ENCODE measurements at places on chromosomes 1 and 21.

DNA sequence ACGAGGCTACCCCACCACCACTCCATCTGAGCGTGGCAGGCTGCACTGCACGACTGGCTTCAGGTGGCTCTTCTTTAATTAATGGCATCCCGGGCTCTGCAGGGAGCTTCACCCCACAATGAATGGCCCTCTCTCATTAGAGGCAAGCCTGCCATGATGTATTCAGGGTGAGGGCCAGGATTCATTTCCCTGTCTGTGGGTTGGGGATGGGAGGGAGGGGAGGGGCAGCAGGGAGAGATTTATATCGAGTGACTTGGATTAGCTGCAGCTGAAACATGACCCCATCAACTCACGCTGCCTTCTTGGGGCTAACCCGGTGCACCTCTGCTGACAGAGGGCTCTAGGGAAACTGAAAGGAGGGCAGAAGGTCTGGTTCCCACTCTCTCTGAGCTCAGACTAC is 54.2 kb downstream of the ERI3 start:
- DNase-seq, result peak; percentile 70

- peak; percentile 82 for DNase-seq
These were observed at the start of gene RIMKLA for GRCh38 chr1:42380586-42381279. Gene RIMKLA, plus strand, starts transcription at chr1:42380792. Its CDS starts 143 bp downstream, at chr1:42380935.

DNA sequence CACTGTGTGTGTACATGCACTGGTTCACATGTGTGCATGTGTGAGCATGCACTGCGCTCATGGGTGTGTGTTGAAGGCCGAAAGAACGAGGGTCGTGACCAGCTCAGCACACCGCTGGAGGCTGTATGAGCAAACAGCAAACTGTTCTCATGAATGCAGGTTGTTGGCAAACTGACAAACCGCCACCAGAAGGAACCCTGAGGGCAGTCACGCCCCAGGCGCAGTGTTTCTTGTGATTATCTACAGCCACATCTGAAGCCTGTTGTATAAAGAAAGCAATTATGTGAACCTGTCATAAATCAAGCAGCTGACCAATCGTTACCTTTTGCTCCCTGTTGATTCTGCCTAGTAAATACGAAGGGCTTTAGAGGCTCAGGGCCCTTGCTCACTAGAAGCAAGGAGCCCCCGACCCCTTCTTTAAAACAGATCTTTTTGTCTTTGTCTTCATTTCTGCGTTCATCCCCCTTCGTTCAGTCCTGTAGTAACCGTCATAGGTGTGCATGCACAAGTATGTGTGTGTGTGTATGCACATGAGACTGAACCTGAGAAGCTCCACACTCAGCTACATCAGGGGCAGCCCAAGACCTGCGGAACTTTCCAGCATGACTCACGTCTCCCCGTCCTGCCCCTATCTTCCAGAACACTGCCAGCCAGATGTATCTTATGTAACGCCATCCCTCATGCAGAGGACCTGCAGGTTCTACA is 16.8 kb upstream of the RIPK4 start:
- DNase-seq, result peak; percentile 44

DNA sequence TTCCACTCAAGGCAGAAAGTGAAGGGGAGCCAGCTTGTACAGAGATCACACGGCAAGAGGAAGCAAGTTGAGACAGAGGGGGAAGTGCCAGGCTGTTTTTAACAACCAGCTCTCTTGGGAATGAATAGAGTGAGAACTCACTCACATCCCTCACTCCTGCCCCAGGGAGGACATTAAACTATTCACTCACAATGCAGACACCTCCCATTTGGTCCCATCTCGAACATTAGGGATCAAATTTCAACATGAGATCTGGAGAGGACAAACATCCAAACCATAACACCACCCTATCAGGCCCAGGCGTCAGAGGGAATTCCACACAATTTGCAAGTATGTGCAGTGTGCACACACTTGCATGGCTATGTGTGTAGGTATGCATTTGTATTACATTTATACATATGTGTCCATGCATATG is 62.7 kb downstream of the DMAP1 start:
- DNase-seq, result no peak

- DNase-seq, result no peak
These were observed 9.5 kb downstream of the RRP15 start for GRCh38 chr1:218294546-218294945.

DNA sequence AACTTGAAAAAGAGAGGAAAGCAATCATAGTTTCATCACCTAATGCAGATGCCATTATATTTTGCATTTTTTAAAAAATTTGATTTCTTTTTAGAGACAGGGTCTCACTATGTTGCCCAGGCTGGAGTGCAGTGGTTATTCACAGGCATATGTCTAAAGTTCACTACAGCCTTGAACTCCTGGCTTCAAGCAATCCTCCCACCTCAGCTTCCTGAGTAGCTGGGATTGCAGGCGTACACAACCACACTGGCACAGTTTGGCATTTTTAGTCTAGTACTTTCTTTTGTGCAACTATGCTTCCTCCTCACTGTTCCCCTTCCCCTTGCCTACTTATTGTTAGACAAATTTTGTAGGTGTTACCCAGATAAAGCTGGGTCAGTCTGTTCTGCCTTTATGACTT is 18.0 kb downstream of the RHOU start:
- no peak for DNase-seq

GRCh38 chr1:27193194-27193593 is 38.3 kb upstream of the SLC9A1 start:
- DNase-seq, result no peak

- peak; percentile 72 for DNase-seq
These were observed 30.6 kb upstream of the CTPS1 start for GRCh38 chr1:40948741-40949443.

- peak; percentile 60 for DNase-seq
These were observed 16.9 kb downstream of the SLC2A1 start for GRCh38 chr1:42941640-42942330.

- peak; percentile 44 for DNase-seq
These were observed 893.5 kb downstream of the LTN1 start for GRCh38 chr21:28099001-28099705.

GRCh38 chr1:12031039-12031980 is 12.0 kb downstream of the MIIP start:
- DNase-seq, result no peak

DNA sequence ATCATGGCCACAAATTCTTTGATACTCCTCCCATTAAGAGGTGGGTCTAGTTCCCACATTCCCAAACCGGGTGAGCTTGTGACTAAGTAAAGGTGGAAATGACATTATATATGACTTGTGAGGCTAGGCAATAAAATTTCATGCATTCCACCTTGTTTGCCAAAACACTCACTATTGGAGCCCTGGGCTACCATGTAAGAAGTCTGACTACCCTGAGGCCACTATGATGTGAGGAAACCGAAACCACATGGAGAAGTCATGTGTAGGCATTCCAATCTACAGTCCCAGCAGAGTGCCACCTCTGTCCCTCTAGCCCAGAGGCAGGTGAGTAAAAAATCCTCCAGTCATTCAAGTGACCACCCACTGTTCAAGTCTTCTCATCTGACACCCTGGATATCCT is 17.9 kb upstream of the SMG7 start:
- DNase-seq, result no peak

DNA sequence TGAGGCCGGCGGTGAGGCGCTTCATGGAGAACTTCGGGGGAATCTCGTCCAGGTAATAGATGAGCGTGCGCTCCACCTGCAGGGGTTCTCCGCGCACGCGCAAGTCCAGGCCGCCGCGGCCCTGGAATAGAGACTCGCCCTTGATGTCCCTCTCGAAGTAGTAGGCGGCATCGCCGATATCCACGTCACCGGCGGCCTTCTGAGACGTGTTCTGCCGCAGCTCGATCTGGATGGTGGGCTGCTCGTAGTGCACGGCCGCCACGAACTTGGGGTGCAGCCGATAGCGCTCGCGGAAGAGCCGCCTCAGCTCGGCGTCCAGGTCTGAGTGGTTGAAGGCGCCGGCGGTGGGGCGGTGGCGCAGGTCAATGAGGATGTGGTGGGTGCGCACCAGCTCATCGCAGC is 726 bp downstream of the TACSTD2 start:
- no peak for DNase-seq

GRCh38 chr1:29749024-29749945 is 513.0 kb downstream of the PTPRU start:
- no peak for DNase-seq

GRCh38 chr1:117544509-117545109 is 61.2 kb upstream of the TENT5C start:
- no peak for DNase-seq

DNA sequence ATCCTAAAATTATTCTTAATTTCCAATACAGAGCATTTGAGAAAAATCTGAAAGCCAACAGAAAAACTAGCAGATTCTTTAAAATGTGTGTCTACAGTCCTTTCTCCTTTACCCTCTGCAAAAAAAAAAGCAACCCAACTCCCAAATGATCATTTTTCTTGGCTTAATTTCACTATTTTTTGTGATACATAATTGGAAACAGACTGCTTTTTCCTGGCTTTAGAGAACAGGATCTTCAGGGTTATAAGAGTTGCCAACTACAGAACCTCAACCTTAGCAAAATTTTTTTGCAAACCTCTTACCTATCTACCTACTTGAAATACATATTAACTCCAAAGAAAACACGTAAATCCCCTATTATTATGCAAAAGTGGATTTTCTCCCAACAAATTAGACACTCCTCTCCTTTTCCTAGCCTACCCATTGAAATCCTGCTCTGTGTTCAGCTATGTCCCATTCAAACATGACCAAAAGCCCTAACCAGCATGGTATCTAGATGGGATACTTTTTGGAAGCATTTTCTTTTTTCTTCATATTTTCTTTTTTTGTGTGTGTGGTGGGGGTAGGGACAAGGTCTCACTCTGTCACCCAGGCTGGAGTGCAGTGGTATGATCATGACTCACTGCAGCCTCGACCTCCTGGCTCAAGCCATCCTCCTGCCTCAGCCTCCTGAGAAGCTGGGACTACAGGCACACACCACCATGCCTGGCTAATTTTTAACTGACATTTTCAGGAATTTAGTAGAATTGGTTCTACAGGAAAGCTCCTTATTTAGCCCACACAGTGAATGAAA is 9.0 kb downstream of the TGFBR3 start:
- DNase-seq, result peak; percentile 33

GRCh38 chr1:150362721-150363425 is 1.1 kb upstream of the RPRD2 start:
- peak; percentile 4 for DNase-seq

DNA sequence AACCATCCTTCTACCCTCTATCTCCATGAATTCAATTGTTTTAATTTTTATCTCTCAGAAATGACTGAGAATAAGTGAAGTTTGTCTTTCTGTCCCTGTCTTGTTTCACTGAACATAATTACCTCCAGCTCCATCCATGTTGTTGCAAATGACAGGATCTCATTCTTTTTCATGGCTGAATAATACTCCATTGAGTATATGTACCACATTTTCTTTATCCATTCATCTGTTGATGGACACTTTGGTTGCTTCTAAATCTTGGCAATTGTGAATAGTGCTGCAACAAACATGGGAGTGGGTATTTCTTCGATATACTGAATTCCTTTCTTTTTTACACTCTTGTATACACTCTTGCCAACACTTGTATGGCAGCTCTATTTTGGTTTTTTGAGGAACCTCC is 72.8 kb upstream of the COX20 start:
- no peak for DNase-seq

- no peak for DNase-seq
These were observed 39.9 kb downstream of the ZBTB17 start for GRCh38 chr1:15936025-15936424.

DNA sequence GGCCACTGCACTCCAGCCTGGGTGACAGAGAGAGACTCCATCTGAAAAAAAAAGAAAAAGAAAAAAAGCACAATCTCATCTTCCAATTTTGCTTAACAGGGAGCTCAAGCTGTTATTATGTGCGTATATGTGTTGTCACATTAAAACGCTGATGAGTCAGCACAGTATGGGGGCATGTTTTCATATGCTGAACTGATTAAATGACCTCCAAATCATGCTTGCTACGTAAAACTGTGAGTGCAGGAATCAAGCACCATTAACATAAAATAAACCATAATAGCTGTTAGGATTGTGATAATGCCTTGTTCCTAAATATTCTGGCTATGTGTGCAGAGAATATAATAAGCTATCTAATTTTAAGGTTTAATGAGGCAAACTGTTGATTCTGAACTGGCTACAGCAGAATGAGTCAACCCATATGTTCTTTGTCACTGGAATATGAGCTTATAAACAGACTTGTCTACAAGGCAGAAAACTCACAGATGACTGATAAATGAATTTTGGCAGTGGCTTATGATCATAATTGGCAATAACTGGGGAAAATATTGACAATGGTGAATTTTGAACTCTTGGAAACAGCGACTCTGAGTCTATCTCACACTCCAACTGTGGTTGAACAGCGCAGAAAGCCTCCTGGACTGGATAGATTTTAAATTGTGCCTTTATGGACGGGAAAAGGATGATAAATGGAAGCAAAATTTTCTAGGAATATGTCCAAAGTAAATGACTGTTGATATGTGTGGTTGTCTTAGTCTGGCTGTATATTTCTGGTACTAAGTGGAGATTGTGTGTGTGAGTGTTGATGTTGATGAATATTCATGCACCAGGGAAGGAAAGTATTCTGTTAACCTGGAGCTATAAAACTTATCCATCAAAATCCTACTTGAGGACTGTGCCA is 75.5 kb downstream of the VCAM1 start:
- DNase-seq, result peak; percentile 16

DNA sequence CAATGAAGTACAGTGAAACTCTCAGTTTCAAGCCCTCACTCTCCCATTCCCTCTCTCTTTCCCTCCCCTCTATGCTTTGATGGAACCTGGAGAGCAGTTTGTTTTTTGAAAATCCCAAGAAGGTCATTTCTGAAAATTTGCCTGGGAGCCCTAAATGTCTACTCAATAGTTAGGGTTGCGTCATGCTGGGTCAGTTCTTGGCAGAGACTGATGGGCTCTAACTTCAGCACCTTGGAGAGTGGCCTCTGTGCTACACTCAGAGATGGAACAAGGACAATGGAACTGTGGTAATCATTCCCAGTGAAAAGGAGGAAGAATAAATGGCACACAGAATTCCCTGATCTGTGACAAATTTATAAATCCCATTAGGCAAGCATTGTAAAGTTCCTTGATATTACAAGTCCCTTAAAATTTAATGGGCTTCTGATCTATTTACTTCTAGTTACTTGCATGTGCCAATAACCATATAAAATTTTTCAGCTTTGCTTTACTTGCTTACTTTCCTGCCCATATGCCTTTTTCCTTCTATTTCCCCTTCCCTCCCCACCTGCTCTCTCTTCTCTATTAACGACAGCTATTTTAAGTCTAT is 182.9 kb upstream of the KCND3 start:
- peak; percentile 78 for DNase-seq

DNA sequence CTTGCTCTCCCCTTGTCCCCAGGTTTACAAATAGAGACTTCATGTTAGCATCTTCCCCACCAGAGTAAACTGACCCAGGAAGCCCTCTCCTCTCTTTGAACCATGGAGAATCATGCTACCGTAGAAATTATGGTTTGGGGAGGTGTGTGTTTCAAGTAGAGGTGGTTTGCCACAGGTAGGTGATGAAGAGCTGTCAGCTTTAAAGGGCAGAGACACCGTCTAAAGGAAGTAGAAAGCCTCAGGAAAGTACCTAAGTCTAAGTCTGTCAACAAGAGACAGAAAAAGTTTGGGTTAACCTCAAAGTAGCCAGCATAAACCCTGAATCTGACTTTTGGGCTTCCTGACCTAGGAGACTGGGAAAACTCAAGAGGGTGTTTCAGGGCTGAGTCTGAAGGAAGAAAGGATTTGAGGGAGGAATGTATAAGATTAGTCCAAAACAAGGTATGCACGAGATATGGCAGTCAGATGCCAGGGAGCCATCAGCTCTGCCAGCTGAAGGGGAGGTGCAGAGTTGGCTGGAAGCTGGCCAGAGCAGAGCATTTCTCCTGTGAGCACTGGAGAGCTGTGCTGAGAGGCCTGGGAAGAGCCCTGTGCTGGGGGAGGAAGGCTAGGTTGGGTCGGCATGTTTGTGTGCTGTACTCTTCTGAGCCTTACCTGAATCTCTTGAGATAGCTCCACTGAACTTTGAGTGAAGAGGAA is 14.3 kb downstream of the ADAMTSL4 start:
- no peak for DNase-seq

Measured in eye (tissue), 1 donor.